GM04504 (cell line): ENCODE measurements at places on chromosomes 16 and 17.

GRCh38 chr17:6548578-6549330, 7.6 kb downstream of the PITPNM3 start:
- no peak for DNase-seq

- no peak for DNase-seq
Observed at GRCh38 chr17:34782271-34782670, 179.0 kb downstream of the CCT6B start.

GRCh38 chr17:62572888-62573401, 54.5 kb upstream of the MRC2 start:
- DNase-seq: no peak

GRCh38 chr16:15949210-15950160, at the start of gene ABCC1:
ABCC1 (plus strand) TSS chr16:15949616; CDS start chr16:15949752, 136 bp downstream.
- no peak for DNase-seq

DNA sequence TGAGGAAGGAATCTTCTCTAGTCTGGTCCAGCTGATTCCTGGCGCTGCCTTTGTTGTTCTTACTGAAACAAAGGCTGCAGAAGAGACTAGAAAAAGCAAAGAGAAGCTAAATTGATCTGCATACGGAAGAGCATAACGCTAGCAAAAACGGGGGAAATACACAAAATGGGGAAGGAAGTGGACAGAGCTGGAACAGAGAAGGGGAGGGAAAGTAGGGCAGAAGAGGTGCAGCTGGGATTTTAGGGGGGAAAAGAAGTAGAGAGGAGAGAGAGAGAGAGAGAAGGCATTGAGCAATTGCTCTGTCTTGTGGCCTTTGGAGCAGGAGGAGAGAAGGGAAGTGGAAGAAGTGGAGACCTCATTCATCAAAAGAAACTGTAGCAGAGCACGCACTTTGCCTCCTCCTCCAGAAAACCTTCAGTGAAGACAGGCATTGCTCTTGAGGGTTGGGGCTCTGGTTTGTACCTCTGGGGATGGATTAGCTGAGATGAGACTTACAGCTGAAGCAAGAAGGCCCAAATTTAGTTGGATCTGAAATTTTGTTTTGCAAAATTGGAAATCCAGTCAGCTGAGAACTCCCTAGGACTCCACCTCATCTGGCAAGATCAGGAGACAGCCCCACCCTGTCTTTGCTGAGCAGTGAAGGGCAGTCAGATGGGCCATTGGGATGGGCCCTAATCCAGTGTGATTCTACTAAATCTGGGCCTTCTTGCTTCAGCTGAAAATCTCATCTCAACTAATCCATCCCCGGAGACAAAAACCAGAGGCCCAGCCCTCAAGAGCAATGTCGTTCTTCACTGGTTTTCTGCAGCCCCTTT, 55.8 kb downstream of the CDRT4 start:
- no peak for DNase-seq

DNA sequence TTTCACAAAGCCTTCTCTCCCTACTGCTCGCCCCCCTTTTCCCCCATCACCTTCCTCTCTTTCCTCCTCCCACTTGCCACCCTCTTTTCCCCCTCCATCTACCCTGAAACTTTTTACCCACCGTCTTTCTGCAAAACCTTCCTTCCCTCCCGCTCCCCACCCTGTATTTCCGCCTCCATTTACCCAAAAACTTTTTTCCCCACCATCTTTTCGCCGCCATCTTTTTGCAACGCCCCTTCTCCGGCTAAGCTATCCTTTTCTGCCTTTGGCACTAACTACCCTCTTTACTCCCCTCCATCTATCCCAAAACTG, 205.2 kb upstream of the WSB1 start:
- DNase-seq: no peak

DNA sequence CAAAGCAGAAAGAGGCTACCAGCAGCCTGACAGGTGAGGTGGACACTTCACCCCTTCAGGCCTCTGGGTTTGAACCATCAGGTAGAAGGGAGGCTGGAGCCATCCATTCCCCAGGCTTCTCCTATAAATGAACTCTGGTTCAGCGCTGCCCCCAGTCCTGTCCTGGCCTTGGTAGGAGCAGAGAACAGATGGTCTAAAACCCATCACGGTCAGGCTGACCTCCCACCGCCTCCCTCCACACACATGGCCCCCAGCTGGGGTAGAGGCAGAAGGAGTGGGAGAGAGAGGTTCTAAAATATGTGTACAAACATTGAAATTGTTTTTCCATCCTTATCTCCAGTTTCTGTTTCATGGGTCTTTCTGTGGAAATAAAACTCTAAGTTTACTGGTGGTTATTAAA, 59.7 kb upstream of the DNAJA2 start:
- DNase-seq: no peak

DNA sequence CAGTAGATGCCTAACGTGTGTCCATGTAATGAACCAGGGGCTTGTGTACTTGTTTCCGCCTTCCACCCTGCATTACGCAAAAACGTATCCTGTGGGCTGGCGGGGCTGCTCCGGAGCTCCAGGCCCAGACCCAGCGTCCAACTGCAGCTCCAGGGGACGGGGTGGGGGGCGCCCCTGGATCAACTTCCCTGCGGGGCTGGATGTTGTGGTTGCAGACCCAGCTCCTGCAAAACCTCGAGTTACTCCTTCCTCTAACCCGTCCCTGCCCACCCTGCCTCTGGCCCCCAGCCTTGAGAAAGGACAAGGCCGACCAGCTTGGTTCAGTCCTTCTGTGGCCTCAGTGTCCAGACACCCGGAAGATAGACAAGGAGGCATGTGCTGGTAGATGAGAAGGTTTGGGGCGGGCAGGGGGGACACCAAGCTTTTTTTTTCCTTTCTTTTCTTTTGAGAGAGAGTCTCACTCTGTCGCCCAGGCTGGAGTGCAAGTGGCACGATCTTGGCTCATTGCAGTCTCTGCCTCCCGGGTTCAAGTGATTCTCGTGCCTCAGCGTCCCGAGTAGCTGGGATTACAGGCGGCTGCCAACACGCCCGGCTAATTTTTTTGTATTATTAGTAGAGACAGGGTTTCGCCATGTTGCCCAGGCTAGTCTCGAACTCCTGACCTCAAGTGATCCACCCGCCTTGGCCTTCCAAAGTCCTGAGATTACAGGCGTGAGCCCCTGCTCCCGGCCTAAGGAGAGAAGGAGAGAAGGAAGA, 731 bp upstream of the EXOC7 start:
- no peak for DNase-seq

- DNase-seq: no peak
Observed at GRCh38 chr17:30382345-30382744, 3.6 kb downstream of the CPD start.

GRCh38 chr17:76986365-76986764, 118.2 kb downstream of the MGAT5B start:
- DNase-seq: no peak

- DNase-seq: no peak
Observed at GRCh38 chr16:89378947-89379771, 111.2 kb downstream of the ANKRD11 start.

DNA sequence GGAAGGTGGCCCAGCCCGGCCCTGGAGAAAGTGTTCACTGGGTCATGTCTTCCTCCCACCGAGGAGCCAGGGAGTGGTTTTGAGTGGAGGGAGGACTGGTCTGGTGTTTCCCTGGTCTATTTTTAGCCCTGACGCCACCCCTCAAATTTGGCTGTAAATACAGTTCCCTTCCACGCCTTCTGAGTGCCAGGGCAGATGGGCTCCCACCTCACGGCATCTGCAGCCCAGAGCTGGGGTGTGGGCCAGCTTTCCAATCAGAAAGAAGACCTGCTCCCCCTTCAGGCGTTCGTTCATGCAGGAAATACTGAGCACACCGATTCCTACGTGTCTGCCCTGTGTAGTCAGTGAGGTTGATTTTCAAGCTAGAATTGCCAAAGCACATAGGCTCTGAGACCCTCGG, 53.7 kb downstream of the SNX20 start:
- DNase-seq: no peak

- peak; percentile 42 for DNase-seq
Observed at GRCh38 chr16:14003074-14003570, 68.0 kb upstream of the MRTFB start.

GRCh38 chr16:87636050-87636684, 33.9 kb downstream of the JPH3 start:
- peak; percentile 65 for DNase-seq

DNA sequence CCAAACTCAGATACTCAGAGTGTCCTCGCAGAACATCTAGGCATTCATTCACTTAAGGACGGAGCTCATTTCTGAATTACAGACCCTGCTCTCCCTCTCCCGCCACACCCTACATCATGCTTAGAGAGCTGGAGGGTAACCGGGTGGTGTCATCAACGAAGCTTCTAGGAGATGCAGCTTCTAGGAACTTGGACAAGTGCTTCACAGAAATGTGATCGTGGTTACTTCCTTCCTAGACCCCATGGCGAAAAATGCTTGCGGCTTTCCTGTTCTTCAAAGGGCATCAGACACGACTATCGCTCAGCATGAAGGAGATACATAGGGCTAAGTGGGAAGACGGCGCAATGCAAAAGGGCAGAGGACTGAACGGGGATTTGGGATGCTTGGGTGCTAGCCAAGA, 126.8 kb downstream of the ZFHX3 start:
- no peak for DNase-seq
